ENCODE measurements at places on chromosomes 6 and 20.

GRCh38 chr6:135555550-135555949 lies 58.0 kb upstream of the AHI1 start:
- DNase-seq: no peak

- DNase-seq: no peak
Measured at GRCh38 chr6:123022975-123023374, 26.9 kb downstream of the CLVS2 start.

DNA sequence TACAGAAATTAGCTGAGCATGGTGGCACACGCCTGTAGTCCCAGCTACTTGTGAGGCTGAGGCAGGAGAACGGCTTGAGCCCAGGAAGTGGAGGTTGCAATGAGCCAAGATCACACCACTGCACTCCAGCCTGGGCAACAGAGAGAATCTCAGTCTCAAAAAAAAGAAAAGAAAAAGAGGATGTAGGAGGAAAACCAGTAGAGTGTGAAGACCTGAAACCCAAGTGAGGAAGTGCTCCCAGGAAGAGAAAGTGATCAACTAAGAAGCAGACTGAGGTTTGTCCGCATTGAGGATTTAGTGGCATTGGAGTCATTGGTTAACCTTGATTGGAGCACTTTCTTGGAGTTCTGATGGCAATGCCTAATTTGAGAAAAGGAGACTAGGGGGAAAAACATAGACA lies 20.6 kb upstream of the TASP1 start:
- DNase-seq: no peak

DNA sequence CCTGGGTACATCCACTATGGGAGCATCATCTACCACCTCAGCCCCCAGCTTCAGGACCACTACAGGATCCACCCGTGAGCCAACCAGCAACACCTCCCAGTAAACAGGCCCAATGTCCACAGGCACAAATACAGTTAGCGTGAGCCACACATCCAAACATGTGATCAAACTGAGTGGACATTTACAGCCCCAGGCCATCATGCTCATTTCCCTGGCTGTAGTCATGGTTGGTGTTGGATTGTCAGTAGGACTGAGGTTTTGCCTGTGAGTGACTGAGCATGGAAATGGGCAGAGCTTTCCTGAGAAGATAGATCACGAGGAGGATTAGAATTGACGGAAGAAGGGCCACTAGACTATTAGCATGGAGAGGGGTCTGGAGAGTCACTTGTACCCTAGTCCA lies 10.7 kb upstream of the MUC21 start:
- DNase-seq: no peak

- DNase-seq: no peak
Measured at GRCh38 chr6:157185171-157185570, 138.1 kb downstream of the TMEM242 start.

- no peak for DNase-seq
Measured at GRCh38 chr6:117072134-117072533, 193.2 kb upstream of the VGLL2 start.

- DNase-seq: no peak
Measured at GRCh38 chr20:32378461-32378860, 20.3 kb downstream of the ASXL1 start.

GRCh38 chr20:18057101-18057993 lies at the start of gene OVOL2:
Gene OVOL2, minus strand, starts transcription at chr20:18057916. Its CDS starts 282 bp downstream, at chr20:18057634.
- no peak for DNase-seq

DNA sequence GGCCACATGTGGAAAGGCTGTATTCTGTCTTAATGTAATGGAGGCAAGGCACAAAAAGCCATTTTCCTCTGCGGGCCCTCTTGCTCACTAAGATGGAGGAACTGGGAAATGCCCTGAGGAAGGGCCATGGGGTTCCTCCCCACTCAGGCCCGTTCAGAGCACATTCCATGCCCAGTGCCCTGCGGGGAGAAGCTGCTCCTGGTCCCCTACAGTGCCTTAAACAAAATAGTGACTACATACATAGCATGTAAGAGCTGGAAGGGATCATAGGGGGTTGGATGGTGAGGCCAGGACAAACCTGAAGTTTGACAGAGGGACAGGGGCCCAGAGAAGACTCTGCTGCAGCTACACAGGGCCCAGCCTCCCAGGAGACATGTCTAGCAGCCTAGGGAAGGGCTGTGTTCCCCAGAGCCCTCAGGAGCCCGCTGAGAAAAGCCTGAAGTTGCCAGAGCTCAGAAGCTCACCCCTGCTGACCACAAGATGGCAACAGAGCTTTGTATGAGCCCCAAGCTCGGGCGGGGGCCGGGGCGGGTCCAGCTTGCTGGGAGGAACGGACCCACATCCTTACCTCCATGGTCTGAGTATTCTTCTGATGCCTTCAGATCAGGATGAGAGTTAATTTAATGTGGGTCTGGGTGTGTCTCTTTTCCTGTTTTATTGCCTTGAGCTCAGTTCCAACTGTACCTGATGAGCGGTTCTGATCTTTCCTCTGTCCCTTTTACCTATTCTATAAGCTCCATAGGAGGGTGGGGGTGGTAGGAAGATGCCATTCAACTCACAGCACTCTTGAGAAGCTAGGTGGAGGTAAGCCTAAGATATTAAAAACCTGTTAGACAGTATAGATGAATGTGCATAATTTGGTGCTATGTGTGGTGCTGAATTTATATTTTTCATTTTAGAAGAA lies 242.9 kb downstream of the CDC5L start:
- no peak for DNase-seq

DNA sequence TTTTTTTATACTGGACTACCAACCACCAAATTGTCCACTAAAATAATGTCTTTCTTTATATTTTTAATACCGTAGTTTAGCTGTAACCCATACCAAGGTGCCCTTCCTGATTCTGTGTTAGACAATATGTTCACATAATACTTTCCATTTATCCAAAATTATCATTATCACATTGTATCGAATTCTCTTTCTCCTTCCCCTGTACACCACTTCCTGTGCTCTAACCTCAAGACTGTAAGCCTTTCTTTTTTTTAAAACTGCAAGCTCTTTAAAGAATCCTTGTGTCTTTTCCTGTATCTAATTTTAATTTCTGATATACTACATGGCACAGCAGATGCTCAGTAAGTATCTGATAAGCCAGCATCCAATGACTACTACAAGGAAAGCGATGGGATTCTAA lies 917.5 kb downstream of the EYS start:
- no peak for DNase-seq

- no peak for DNase-seq
Measured at GRCh38 chr6:31246051-31246521, 25.8 kb downstream of the HLA-C start.

DNA sequence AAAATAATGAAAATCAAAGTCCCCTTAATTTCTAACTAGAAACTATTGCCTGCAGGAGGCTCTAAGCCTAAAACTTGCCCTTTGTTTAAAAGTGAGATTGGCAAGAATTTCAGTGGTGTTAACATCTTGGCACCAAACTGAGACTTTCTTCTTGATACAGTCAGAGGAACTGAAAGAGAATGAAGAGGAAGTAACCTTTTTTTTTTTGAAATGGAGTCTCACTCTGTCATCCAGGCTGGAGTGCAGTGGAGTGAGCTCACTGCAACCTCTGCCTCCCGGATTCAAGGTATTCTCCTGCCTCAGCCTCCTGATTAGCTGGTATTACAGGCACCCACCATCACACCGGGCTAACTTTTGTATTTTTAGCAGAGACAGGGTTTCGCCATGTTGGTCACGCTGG lies 3.6 kb downstream of the DOP1A start:
- DNase-seq: no peak

All from activated T-helper 1 cell treated with anti-CD3 and anti-CD28 coated beads, Interleukin-2, amount 50 U/mL, for 16 hours (primary cell).